Stimulated activated CD4-positive, alpha-beta T cell treated with anti-CD3 and anti-CD28 coated beads, Interleukin-1b, Interleukin-23, amount 100 ng/mL, for 1 hour (primary cell): ENCODE measurements at places on chromosomes 12 and 14.

DNA sequence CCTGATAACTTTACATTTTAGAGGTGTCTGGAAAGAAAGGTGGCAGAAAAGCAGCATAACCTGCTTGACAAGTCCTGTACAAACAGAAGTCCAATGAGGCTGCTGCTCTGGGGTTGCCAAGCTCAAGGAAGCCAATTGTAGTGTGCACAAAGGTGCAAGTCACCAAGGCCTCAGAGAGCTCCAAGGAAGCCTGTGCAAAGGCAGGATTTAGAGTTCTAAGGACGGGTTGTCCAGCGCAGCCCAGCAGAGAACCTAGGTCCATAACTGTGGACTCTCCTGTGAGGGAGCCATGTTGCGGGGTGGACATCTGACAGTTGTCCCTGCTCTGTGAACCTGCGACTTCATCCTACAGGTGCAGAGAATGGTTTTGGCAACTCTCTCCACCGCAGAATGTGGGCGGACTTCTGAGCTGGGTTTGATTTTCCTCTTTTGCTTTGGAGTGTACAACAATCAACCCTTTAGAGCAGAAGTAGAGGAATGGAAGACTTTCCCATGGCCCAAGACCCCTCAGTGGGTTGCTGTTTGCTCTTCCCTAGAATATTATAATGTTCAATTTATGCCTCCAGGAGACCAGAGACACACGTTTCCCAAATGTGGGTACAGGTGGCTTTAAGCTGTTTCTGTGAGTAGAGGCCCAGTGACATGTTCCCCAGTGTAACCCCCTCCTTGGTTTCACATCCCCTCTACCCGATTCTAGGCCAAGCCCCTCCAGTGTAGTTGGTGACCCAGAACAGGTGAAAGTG, 81.0 kb downstream of the ETV6 start:
- DNase-seq, result no peak

DNA sequence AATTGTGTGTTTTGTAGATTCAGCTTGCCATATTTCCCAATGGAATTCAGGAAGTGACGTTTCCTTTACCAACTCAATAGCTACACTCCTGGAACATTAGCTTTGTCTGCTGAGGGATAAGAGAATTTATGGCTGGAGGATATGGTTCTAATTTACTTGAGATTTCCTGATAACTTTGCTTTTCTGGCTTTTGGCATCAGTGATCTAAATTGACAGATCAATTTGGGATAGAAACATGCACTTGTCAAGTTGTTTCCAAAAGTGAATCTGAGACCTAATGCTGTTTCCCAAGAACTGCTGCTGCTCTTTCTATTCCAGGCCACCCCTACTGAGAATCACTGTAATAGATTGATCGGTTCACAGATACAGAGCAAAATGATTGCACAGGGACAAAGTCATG, 43.2 kb downstream of the MGAT4C start:
- no peak for DNase-seq

GRCh38 chr14:91337699-91338335, 79.8 kb downstream of the CCDC88C start:
- no peak for DNase-seq

DNA sequence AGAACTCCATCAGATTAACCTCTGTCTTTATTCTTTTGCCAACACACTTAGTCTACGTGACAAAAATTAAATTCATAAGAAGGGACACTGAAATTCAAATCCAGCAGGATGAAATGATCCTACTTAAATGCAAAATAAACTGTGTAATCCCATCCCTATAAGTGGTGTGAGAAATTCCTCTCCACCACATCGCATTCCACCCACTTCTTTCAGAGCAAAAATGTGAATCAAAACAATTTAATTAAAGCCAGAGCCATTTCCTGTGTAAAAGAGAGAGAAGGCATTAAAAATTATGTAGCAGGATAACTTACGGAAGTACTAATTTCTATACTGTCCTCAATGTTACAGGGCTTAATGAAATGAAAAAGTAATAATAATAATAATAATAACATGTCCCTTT, 844.3 kb downstream of the GALC start:
- DNase-seq, result no peak

- DNase-seq, result no peak
Observed at GRCh38 chr14:20782280-20782890, 1.3 kb downstream of the RNASE6 start.

GRCh38 chr12:132465269-132466190, 24.4 kb upstream of the FBRSL1 start:
- no peak for DNase-seq

DNA sequence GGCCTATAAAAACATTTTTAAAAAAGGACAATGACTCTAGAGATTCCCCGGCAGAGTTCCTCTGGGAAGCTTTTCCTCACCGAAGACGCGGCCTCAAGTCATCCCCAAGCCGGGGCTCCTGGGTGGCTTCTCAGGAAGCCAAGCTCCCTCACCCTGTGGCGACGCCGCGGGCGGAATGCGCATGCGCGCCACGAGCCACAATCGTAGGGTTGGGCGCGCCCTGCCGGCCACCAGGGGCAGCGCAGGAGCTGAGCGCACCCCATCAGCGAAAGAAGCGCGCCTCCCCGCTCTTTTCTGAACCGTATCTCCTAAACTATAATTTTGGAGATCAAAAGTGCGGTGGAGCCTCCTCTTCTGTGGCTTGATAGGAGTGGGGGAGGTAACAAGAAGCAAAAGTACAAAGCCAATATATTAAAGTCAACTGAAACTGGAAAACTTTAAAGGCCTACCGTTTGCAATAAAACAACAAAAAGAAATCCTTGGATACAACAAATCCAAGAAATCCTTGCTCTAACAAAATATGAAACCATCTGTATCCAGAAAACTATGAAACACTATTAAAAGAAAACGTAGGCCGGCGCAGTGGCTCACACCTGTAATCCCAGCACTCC, 17.4 kb upstream of the CHFR start:
- DNase-seq, result peak; percentile 82

DNA sequence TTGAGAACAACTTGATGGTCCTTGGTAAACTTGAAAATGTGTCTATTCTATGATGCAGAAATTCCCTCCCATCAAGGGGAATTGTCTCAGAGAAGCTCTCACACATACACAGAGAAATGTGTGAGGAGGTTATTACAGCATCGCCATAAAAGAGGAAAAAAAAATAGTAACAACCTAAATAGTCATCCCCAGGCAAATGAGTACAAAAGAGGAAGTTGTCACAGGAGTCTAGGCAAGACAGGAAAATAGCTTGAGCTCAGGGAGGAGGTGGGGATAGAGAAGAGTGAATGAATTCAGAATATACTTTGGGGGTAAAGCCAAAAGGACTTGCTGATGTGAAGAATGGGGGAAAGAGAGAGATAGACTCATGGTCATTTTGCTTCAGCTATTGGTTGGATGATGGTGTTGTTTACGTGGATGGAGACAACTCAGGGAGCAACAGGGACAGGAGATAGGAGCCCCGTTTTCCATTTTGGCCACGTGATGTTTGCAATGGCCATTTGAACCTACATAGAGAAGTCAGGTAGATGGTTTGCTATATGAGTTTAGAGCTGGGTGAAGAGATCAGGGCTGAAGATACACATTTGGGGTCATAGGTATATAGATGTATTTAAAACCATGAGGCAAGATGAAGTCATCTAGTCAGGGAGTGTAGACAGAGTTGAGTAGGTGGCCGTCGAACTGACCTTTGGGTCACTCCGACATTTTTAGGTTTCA, 20.3 kb downstream of the LRRC74A start:
- DNase-seq, result no peak

DNA sequence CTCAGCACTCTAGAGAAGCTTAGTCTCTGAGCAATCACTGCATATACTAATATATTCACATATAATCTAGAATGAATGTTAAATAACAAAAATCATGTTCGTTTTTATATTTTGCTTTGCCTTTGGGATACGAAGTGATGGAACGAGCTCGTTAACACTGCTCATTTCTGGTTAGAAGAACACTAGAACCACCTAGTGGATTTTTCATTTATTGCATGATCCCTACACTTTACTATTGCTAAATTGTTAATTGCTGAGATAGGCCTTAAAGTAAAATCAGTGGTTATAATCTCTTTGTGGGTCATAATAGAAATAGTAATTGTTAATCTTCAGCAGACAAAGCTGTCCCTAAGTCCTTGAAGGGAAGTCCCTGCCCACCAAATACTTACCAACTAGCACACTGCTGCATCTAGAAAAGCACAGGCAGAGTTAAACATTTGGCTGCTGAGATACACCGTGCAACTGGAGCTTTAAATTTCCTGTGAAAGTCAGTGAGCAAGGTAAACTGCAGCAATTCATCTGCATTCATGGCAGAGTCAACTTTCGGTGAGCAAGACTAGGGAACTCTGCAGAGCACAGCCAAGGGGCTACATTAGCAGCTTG, 353.7 kb downstream of the APAF1 start:
- no peak for DNase-seq

- no peak for DNase-seq
Observed at GRCh38 chr12:114311974-114312373, 94.0 kb downstream of the TBX5 start.

DNA sequence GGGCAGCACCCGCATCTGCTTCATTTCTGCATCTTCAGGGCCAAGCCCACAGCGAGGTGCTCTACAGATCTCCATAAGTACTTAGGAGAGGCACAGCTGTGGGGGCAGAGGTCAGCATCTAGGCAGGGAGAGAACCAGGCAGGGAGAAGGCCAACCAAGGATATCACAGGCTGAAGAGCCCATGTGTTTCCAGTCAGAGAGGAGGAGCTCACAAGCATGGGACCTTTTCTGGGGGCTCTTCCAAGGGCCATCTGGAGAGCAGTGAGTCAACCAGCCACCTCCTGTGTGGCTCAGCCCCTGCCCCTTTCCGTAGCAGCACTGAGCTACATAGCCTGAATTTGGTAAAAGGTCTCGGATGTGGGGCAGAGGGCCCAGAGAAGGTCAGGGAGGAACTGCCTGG, 78.5 kb downstream of the ARL6IP4 start:
- no peak for DNase-seq

DNA sequence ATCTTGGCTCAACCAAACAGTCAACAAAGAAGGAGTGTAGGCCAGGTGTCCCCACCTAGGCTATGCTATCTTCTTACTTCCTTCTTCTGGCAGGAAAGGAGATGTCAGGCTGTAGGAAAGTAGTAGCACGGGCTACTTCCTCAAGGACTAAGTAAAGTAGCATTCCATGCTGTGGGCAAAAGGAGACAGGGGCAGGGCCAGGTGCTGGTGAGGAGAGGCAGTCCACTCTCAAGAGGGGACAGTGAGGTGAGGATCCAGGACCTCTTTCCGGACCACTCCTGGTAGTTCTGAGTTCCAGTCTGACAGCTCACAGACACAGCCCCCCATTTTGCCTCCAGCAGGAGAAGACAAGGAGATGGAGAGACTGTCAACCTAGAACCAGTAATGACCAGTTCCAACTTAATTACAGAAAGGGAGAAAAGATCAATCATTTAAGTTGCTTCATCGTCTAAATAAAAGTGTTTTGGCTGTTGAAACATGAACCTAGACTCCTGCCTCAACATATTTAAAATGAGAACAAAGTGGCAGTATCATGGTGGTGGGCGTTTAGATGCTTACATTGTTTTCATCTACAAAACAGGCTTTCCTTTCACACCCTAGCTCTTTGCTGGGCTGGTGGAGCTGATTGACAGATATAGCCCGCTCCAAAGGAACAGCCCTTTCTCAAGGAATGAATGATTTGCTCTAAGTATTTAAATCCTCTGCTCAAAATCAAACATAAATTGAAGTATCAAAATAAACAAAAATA, 5.1 kb upstream of the SSTR1 start:
- no peak for DNase-seq

DNA sequence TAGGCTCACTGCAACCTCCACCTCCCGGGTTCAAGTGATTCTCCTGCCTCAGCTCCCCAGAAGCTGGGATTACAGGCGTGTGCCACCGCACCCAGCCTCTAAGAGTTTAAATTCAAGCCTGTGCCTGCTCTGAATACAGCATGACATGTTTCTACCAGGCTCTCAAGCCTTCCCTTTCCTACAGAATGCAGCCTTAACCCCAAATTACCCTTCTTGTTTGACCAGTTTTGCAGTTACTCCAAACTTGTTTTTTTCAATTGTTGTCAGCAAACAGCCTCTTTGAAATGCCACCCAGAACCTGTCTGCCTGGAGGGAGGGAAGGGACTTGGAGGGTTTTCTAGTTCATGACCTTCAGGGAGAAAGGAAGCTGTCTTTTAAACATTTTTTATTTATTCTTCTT, 15.4 kb downstream of the GLTP start:
- no peak for DNase-seq

DNA sequence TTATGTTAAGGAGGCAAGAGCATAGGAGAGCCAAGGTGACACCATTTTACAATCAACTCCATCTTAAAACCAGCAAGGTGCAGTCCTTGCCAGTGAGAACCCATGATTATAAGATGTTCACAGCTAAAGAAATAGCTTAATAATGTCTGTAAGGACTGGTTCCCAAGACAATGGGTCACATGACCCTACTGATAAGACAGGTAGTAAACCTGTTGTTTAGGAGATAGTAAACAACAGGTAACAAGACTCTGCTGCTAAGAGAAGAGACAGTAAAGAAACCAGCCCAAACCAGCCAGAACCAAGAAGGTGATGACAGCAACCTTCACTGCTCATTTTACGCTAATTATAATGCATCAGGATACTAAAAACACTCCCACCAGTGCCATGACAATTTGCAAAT, 23.2 kb upstream of the BCAT1 start:
- no peak for DNase-seq

DNA sequence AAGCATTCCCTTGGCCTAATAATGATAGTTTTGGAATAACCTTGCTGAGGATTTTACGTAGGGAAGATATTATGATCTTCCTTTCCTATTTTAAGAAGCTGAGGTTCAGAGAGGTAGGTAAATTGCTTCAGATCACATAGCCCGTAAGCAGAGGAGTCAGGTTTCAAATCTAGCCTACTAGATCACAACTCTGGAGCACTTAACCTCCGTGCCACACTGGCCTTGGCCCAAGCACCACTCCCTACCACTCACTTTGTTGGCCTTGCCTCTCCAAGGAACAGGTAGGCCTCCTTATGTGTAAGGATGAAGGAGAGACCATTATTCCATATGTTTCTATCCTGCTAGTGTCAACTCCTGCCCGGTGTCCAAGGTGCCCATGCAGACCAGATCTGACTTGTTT, 12.4 kb upstream of the ACOT1 start:
- DNase-seq, result no peak

DNA sequence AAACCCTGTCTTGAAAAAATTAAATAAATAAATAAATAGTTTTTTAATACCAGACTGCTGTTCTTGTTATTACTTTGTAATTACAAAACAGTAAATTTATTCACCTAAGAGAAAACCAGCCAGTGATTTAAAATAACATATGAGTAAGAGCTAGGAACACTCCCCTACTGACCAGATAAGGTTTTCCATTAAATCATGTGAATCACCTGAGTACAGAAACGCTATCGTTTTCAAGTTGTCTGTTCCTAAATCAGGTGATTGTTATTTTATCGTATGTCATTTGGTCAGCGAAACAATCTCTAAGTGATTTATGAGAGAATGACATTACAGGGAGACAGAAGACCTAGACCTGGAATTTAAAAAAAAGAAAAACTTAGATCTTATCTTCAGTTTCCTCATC, 47.3 kb downstream of the RPS29 start:
- no peak for DNase-seq
